NCI-H460 (cell line): ENCODE measurements at places on chromosomes 16 and 17. TPM values are rescaled to one million over a fixed set of nuclear protein-coding genes. Genes with fewer than 3 reads are reported as not detected.

Gene HID1
- total RNA-seq, result 5.0 and 8.2 TPM in 2 replicates

Gene ALDH3A1
- total RNA-seq, result 403 and 460 TPM in 2 replicates

DNA sequence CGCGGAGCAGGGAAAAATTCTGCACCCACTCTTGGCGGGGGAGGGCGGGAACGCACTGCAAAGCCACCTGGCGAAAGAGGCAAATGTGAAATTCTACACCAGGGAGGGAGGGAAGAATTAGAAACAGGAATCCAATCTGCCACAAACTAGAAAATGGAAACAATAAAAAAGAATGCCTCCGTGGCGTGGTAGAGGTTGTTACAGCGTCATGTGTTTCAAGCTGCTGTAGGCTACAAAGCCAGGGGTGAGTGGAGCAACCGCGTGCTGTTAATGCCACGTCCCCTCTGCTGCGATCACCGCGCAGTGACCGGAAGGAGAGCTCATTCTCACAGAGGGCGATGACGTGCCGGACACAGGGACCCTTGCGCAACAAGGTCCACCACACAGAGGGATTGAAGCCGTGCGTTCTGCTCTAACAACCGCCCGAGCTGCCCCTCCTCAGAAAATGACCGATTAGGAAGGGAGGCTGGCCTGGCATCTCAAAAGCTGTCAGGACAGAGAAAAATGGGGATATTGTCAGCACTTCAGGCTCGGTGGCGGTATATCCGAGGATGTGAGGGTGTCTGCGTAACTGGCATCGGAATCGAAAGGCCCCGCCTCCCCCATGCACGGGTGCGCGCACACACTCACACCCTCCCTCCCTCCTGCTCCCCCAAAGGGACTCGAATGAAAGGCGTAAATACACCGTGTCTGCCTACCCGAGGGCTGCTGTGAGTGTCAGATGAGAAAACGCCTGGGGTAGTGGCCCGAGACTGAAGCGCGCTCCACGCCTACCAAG is 70.8 kb upstream of the TNRC6C start:
- DNase-seq, result peak; percentile 94

DNA sequence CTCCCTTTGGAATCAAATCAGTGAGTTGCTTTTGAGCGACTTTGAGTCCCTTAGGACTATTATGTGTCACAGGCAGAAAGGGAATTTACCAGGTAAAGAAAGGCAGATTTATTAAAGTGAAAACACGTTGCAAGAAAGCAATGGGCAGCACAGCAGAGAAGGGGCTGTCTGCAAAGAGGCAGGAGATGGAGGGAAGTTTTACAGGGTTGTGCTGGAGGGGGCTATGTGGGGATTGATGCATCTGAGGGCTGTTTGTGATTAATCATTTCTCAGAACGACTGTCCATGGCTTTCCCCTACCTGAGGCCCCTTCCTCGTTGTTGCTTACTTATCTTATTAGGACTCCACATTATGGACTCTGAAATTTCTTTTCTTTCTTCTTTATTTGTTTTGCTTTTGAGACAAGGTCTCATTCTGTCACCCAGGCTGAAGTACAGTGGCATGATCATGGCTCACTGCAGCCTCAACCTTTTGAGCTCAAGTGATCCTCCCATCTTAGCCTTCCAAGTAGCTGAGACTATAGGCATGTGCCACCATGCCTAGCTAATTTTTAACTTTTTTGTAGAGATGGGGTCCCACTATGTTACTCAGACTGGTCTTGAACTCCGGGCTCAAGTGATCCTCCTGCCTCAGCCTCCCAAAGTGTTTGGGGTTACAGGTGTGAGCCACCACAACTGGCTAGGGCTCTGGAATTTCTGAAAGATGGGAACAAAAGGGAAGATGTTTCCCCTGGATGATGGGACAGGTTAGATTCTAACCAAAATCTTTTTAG is 5.5 kb downstream of the WWP2 start:
- no peak for DNase-seq

DNA sequence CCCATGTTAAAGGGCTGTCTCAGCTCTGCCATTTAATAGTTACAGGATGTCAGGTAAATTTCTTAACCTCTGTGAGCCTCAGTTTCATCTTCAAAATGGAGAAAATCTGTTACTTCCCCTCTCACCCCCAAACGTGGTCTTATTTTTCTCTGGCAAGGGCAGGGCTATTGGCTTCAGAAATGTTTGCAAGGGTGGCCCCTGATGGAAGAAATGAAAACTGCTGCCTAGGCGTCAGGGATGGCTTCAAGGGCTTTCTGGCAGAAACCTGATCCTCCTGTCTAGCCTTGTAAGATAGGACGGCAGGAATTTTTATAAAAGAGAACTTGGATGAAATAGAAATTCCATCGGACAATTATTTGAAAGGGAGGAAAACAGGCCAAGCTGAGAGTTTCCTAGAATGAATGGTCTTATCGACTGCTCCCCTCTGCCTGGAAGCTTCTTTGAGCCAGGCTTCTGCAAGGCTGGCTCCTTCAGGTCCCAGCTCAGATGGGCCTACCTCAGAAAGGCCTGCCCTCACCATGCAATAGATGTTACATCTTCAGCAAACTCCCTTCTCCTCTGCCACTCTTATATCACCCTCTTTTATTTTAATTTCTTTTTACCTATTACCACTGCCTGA is 43.0 kb upstream of the TANGO6 start:
- DNase-seq, result peak; percentile 52

GRCh38 chr17:66620528-66620927 is 214.4 kb upstream of the CACNG5 start:
- DNase-seq, result no peak

GRCh38 chr16:74291577-74292208 is 4.9 kb upstream of the PSMD7 start:
- DNase-seq, result peak; percentile 9

DNA sequence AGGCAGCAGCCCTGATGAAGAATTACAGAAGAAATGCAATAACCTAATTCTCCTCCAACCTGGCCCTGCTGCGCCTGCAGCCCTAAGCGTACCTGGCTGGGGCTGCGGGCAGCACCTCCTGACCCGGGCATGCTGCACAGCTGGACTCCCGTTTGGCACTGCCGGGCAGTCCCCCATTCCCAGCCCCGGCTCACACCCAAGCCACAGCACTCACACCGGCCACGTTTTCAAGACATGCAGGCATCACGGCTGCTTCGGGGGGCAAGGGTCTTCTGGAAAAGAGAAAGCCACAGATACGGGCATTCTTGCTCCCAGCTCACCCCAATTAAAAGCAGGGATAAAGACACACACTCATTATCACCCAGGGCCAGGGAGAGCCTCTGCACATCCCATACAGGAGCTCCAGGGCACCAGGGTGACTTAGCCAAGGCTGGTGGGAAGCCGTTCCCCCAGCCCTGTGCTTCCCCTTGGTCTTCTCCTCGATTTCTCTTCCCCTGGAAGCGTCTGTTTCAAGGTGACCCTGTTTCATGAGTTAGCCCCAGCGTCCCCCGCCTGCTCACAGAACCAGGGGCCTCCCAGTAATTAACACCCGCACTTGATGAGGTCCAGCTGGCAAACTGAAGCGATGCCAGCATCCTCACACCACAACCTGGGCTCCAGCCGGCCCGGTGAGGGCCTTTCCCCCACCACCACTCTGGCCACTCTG is 216.7 kb downstream of the C16orf78 start:
- DNase-seq, result no peak

GRCh38 chr17:46115699-46116098 is 77.5 kb downstream of the KANSL1 start:
- DNase-seq, result no peak

- DNase-seq, result no peak
Measured at GRCh38 chr16:7350806-7351205, 18.2 kb downstream of the RBFOX1 start.

DNA sequence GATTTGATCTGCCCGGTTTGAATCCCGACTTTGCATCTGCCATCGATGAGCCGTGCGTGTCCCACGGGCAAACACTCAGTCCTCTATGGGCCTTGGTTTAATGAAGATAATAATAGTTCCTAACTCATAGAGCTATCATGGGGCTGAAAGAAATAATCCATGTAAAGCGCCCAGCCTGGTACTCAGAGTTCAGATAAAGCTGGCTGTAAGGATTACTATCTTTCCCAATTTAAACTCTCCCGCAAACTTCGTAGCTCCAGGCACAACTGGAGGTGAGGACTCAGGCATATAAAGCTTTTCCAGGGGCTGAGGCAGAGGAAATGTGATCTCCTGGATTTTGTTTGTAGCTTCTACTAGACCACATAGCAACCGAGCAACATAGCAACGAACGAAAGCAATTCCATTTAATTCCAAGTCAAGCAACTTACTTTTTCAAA is 16.3 kb downstream of the ALOX15 start:
- no peak for DNase-seq

- no peak for DNase-seq
Measured at GRCh38 chr17:9845306-9845705, 19.6 kb downstream of the GLP2R start.

GRCh38 chr17:27551701-27552248 is 79.2 kb upstream of the LGALS9 start:
- DNase-seq, result no peak

- peak; percentile 14 for DNase-seq
Measured at GRCh38 chr17:9371019-9371418, 204.6 kb downstream of the STX8 start.

DNA sequence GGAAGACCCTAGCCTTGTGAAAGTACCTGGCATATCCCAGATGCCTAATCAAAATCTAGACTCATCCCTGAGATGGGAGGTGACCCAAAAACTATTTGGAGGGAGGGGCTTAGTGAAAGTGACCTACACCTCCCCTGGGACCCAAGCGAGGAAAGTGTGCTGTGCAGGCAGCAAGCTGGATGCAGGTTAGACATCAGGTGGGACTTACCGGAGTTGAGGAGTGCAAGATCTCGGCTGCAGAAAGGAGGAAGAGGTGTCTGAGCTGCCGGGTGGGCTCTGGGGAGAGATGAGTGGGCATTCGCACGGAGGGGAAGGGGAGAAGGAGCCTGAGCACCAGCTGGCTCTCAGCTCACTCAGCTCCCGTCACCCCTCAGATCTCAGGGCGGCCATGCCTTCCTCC is 10.3 kb upstream of the SBK1 start:
- DNase-seq, result no peak

DNA sequence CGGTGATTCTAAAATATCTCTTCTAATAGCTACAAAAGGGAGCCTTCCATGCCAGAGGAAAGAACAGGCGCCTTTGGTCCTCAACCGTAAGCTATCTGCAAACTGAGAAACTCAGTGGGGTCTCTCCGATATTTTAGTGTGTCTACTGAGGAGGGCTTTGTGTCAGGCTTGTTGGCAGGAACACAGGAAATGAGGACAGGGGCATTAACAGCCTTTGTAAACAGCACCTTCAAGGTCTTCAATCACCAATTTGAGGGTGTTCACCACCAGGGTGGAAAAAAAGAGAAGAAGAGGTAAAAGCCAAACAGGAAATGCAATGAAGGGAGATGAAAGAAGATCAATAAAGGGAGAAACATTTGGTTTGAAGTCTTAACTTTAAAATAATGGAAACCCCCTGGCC is 580.1 kb upstream of the SALL1 start:
- DNase-seq, result no peak

GRCh38 chr17:77085926-77086432 is 54.8 kb upstream of the SEC14L1 start:
- no peak for DNase-seq

- DNase-seq, result no peak
Measured at GRCh38 chr16:79651363-79651762, 50.8 kb upstream of the MAF start.
